Fibroblast of skin of right quadriceps (primary cell): ENCODE measurements at places on chromosomes 4 and X.

- DNase-seq: peak; percentile 33
Observed at GRCh38 chr4:153497091-153497531, 31.0 kb downstream of the TMEM131L start.

DNA sequence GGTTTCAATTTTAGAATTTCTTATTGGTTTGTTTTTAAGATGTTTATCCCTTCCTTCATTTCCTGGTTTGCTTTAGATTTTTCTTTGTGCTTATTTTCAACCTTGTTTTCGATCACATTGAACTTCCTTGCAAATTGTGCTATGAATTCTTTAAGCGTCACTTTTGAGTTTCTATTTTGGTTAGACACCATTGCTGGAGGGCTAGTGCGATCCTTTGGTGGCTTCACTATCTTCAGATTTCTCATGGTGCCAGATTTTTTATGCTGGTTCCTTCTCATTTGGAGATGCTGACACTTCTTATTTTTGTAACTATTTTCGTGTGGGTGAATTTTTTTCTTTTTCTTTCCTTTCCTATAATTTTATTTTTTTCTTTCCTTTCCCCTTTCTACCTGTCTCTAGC, 227.2 kb upstream of the HDX start:
- no peak for DNase-seq

GRCh38 chr4:5906191-5906590, 13.3 kb upstream of the CRMP1 start:
- no peak for DNase-seq

- no peak for DNase-seq
Observed at GRCh38 chrX:100915562-100915961, 13.2 kb downstream of the XKRX start.

GRCh38 chr4:76058302-76058701, 16.2 kb upstream of the ART3 start:
- no peak for DNase-seq

DNA sequence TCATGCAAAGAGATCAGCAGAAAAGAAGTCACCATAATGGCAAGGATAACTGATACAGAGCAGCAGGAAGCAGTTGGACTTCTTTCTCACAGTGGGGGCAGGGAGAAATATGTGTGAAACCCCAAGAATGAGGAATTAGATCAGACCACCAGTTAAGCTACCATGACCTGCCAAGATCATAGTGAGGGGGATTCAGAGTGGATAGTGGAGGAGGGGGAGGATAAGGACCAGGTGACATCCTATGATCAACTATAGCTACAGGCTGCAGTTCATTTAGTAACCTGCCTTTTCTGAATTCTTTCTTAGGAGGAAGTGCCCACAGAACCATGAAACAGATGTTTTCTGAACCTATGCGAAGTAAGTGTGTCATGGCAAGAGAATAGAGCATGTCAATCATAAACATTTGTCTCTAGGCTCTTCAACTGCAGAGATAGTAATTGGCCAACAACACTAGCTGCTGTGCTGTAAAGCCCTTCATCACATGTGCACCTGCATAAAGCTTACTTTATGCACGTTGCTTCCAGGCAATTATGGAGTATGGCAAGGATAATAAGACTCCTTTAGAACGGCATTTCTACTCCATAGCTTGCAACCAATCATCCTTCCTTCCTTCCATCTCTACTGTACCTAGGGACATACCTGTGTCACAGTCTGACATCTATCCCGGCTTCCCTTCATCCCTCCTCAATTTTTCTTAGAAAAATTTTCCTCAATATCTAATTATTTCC, 329.7 kb downstream of the EPHA5 start:
- DNase-seq: peak; percentile 1

- peak; percentile 94 for DNase-seq
Observed at GRCh38 chr4:122764071-122764820, 31.7 kb downstream of the BBS12 start.

GRCh38 chr4:62948108-62948507, 1461.1 kb downstream of the TECRL start:
- DNase-seq: no peak

DNA sequence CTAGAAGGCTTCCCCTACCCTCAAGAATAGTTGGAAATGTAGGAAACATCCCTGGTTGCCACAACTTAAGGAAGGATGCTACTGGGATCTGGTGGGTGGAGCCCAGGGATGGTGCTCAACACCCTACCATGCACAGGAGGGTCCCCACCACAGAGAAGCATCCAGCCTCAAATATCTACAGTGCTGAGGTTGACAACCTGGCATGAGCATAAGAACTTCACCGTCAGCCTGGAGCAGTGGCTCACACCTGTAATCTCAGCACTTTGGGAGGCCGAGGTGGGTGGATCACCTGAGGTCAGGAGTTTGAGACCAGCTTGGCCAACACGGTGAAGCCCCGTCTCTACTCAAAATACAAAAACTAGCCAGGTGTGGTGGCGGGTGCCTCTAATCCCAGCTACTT, 24.0 kb upstream of the ASMTL start:
- DNase-seq: no peak

- no peak for DNase-seq
Observed at GRCh38 chr4:55884093-55884850, 30.8 kb downstream of the EXOC1 start.

GRCh38 chr4:13531625-13531998, 12.7 kb downstream of the NKX3-2 start:
- no peak for DNase-seq

DNA sequence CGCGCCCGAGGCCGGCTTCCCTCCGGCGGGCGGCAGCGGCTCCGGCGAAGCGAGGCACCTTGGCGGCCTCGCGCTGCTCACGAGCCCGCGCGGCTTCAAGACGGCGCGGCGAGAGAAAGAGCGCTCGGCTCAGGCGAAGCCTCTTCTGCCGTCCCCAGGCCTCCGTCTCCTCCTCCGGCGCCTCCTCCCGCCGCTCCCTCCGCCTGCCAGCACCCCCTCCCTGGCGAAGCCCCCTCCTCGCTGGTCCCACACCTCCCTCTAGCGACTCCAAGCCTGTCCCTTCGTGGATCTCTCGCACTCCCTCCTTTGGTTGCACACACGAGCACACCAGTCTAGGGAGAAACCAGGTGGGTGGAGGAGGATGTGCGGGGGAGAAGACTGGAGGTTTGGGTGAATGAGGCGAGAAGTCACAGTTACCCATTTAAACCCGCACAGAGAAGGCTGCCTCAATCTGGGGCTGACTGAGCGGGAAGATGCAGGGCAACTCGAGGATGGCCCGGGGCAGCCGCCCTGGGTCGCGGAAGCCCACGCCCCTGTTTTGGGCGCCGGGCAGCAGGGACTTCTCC, at the start of gene CAMK2D:
CAMK2D (minus strand) TSS at position 119 of the 566 bp plus-strand sequence. CDS start 670 bp downstream, outside the sequence.
- DNase-seq: peak; percentile 93
